ENCODE measurements at places on chromosomes 6 and 20.

DNA sequence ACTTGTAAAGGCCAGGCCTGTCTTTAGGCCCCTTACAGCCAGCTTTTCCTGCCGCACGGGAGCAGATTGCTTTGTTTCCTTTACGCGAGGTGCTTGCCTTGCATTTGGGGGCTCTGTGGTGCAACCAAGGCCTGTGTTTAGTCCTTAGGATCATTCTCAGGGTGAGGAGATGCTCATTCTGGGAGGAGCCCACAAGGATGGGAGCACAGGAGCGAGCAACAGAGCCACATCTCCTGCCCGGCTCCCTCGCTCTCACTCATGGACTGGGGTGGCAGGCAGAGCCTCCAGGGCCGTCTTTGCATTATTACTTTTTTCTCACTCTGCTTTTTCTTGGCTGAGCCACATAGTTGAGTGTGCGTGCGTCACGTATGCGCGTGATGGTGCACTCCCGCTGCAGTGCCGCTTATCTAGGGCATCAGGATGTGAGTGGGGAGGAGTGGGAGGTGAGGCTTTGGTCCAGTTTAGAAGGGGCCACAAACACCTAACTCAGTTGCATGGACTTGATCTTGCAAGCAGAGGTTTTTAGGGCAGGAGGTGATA, 19.1 kb downstream of the DYNLRB1 start:
- DNase-seq, result no peak

DNA sequence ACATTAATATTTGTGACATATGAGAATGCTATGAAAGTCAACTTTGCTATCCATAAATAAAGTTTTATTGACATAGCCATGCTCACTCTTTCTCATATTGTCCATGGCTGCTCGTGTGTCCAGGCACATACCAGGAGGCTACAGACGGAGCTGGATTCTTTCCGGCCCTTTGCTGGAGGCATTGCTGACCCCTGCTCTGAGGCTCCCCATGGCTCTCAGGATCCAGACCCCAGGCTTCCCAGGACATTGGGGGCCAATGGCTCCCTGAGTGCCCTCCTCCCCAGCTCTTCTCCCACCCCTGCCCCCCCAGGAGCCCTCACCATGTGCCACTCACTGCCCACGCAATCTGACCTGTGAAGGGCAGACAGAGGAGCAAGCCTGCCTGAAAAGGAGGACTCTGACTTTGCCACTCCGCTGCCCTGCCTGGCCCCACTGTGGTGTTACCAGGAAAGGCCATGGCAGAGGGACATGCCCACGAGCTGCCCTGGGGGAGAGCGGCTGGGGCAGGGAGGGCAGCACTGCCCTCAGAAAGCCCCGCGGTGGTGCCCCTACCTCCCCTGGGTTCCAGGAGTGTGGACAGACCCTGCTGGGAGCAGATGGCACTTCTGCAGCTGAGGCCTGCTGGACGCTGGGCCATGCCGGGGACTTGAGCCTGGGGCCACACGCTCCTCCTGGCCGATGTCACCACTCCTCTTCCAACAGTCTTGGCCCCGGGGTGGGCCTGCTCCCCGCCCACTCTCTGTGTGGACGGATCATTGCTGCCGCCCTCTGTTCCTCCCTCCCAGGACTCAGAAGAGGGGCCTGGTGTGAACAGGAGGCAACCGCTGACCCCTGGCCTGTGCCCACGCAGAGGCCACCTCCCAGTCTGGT, 97.8 kb upstream of the BHLHE23 start:
- no peak for DNase-seq

- no peak for DNase-seq
Observed at GRCh38 chr20:63962426-63963347, 6.5 kb upstream of the UCKL1 start.

DNA sequence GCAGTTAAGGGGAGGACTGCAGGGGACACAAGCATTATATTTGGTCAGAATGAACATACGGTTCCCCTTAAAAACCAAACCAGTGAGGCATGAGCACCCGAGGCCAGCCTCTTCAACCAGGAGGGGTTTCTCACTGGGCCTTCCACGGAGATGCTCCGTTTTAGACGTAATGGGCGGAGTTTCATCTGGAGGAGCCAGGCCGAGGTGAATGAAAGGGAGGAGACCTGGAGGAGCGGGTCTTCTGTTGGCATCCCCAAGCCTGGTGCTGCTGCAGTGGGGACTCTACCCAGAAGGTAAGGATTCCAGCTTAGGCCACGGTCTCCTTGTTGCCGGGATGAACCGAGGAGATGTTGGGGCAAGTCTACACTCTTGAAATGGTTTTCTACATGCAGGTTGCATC, 47.4 kb downstream of the ADNP start:
- DNase-seq, result no peak

DNA sequence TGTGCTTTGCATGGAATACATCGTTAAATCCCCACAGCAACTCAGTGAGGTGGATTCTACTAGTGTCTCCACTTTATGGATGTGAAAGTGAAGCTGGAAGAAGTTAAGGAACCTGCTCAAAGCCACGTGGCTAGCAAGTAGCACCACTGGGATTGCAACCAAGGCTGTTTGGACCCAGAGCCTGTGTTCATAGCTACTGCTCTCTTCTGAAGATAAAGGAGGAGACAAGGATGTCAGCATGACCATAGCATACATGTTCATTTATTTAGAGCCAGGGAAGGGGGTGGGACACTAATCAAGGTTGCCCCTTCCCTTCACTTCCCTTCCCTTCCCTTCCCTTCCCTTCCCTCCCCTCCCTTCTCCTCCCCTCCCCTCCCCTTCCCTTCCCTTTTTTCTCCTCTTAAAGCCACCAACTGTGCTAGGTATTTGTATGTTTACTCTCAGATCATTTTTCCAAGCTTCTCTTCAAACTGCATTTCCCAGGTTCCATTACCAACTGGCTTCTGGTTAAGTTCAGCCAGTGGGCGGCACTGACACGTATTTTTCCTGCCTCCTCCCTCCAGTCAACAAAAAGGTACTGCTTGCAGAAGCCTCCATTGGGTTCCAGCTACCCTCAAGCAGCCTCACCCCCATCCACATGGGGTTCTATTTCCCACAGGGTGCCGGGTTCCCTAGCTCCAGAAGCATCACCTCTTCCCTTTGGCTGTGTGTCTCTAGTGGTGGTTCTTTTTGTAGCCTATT, 134.9 kb downstream of the BCAS1 start:
- no peak for DNase-seq
